HCT116 (cell line): ENCODE measurements at places on chromosomes 7 and 10. TPM values are rescaled to one million over a fixed set of nuclear protein-coding genes. Genes with fewer than 3 reads are reported as not detected.

Gene SPACDR
- 1.7 TPM for total RNA-seq

Gene VAX1
- not detected for total RNA-seq

Gene ATP6V0A4
- total RNA-seq: not detected

Gene CFTR
- not detected for total RNA-seq

Gene NYAP1
- total RNA-seq: 6.7 TPM

Gene DGKI
- total RNA-seq: 0.15 TPM

Gene GHRHR
- not detected for total RNA-seq

Gene POU6F2
- total RNA-seq: 0.27 TPM

Gene DNAJC12
- total RNA-seq: 4.3 TPM

Gene DKK1
- 315 TPM for total RNA-seq

Gene OR2A7
- 8.1 TPM for total RNA-seq

Gene LAMB1
- 32.0 TPM for total RNA-seq

Gene TMEM26
- not detected for total RNA-seq

Gene CPN1
- total RNA-seq: 0.12 TPM

Gene HBP1
- 24.3 TPM for total RNA-seq
